ENCODE measurements at places on chromosomes 7 and 10.
A peak's percentile ranks its signal among the peaks of the same experiment; 100 is the strongest.

DNA sequence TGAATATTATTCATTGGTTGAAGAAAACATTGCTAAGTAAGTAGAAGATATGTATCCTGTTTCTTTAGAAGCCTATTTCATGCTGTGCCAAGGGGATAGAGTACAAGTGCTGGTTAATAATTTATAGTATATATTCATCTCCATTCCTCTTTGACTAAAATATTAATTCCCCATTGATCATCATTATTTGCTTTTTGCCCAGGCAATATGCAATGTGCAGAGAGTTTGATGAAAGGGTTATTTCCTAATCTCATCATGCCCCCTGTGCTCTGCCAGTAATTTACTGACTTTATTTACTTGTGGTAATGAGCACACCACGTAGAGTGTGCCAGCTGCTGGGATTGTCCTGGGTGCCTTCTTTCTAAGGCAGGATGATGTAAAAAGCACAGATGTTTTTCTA is 180.9 kb downstream of the REEP3 start:
- DNase-seq: no peak

- peak; percentile 31 for DNase-seq
These were observed 167.7 kb upstream of the MKLN1 start for GRCh38 chr7:131159961-131160361.

GRCh38 chr10:24849501-24850299 is 102.7 kb downstream of the PRTFDC1 start:
- DNase-seq: peak; percentile 14

- no peak for DNase-seq
These were observed 67.3 kb upstream of the SHH start for GRCh38 chr7:155879592-155879991.

DNA sequence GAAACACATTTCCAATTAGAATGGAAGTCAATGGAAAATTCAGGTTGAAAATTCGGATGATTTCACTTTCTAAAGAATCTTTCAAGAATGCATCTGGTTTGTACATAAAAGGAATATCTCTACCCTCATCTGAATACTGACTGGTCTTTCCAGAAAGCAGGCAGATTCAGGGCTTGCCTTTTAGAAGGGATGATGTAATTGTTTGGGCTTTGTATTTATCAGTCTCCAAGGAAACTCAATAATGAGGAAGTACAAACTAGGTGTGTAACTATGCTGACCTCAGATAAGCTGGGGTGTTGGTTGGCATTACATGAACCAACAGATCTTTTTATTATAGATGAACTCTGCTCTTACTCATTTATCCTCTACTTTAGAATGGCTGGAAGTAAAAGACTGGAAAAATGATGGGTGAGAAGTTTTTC is 24.1 kb downstream of the PDLIM1 start:
- DNase-seq: peak; percentile 98

DNA sequence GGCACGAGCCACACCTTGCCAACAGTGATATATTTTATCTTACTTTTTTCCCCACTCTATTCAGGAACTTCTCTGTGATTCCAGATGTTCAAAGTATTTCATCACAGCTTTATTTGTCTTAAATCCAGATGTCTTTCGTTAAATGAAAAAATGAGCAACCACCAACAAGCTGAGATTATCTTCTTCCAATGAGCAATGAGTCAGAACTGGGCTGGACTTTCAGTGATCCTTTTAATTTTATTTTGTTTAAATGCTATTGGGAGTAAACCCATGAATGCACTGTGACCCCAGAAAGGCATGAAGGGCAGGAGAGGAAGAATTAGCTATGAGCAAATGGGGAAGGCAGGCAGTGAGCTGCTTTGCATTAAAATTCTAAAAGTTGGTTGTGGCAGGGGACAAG is 77.6 kb upstream of the IMMP2L start:
- no peak for DNase-seq

- DNase-seq: no peak
These were observed 72.7 kb downstream of the RGS10 start for GRCh38 chr10:119469846-119470245.

DNA sequence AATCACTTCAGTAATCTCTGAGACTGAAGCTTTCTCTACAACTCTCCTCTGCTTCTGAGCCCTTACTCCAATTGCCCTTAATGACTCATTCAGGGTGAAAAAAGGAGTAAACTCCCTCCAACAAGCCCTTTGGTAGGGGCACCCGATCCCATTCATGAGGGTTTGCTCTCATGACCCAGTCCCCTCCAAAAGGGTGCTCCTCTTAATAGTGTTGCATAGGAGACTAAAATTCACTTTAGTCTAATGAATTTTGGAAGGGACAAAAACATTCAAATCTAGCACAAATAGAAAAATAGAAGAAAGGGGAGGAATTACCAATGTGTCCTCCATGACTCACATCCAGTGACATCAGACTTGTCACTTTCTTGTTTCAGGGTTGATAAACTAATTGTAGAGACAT is 66.2 kb upstream of the CCNY start:
- DNase-seq: no peak

DNA sequence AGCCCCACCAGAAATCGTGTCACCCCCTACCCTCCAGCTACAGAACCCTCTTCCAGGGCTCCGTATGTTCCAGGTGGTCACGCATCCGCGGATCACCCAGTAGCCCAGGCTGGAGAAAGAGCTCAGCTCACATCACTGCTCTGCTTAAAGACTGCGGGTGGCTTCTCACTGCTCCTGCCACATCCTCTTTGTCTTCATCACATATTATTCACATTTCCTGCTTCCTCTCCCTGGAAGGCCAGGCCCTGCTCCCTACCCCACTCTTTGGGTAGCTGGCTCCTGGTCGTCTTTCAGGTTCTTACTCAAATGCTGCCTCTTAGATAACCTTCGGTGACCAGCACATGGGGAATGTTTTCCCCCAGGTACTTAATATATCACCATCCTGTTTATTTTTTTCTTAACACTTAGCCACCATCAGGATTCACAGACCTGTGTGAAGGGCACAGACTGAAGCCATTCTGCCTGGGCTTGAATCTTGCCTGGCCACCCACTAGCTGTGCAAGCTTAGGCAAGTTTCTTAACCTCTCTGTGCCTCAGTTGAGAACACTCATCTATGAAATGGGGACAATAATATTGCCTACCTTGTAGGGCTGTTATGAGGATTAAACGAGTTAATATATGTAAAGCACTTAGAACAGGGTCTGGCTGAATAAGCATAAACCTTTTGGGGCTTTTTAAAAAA is 307.8 kb downstream of the PRPF18 start:
- peak; percentile 73 for DNase-seq

GRCh38 chr7:151299530-151299929 is 42.1 kb upstream of the NUB1 start:
- DNase-seq: no peak

DNA sequence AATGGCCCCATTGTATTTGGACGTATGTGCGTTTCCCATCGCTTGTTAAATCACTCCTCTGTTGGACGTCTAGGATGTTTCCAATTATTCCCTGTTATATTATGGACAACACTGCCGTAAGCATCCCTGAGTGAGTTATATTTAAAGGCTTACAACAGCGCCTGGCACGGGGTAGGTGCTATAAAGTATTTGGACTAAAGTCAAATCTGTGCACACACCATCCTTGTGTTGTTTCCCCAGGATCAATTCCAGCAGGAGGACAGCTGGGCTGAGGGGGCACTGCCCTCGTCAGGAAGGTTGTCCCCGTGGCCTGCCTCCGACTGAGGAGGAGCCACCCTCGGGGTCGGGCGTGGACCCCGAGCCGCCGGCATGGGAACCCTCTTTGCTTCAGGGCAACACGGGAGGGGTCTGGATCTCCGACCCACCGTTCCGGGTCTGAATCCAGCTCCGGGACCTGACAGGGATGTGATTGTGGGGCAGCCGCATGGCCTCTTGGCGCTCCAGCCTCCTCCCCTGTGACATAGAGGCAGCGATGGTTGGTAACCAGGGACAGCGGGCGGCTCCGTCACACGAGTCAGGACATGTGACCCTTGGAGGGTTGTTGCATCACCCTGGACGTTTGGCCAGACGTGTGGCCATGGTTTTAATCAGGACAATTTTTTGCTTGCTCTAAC is 1.5 kb upstream of the JAKMIP3 start:
- DNase-seq: no peak

GRCh38 chr7:48045195-48045765 is 9.9 kb downstream of the C7orf57 start:
- DNase-seq: no peak

DNA sequence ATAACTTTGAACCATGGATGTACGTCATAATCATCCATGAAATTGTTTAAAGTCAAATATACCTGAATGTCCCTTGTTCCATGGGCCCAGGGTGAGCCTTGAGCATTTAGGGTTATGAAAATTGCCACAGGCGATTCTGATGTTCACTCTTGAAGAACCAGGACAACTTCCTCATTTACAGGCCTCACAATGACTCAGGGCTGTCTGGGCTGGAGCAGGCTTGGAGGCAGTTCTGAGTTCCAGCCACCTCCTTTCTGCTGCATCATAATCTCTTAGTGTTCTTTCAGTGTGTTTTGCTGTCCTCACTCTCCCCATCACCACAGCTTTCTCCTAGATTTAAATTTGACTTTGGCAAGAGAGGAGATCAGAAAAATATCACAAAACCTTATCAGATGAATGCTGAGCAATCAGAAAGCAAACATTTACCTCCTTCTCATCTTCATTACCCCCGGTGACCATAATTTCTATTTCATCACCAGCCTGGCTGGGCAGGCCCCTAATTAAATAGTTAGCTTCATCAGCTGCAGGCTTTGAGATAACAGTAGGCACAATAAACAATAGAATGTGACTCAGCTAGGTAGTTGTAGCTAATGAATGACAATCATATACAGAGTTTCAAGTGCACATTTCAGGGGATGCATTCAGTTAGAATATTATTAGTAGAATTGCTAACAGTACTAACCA is 571.0 kb downstream of the SH2D4B start:
- peak; percentile 54 for DNase-seq

DNA sequence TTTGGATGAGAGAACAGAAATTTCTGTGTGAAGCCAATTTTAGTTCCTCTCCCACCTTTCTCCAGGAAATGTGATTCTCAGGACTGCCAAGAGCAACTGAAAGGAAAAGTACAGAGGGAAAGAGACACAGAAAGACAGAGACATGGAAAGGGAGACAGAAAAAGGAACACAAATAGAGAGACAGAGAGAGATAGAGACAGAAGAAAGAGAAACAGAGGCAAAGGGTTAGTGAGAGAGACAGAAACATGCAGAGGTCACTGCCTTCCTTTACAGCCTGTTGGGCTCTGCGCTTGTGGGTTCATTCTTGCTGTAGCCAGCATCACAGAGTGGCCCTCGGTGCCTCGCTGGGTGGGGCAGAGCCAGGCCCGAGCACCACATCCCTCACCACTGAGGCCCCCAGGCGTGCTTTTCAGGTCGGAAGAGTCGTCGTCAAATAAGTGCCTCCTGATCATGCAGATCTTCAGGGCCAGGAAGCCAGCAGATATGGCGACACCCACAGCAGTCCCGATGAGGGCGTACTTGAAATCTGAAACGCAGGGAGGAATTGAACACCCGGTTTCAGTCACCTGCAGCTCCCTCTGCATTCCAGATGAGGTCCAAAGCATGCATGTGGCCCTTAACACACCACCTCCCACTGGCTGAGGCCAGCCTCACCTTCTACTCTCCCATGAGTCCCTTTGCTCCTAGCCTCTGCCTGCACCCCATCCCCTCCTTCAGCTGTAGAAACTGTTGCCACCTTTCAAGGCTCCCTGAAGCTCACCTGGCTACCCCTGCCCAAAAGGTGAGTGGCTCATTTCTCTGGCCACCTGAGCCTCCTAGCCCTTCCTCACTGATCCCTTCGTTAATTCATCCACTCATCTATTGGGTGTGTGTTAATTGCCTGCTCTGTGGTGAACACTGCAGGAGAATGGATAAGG is 21.4 kb downstream of the TMEM273 start:
- DNase-seq: no peak

DNA sequence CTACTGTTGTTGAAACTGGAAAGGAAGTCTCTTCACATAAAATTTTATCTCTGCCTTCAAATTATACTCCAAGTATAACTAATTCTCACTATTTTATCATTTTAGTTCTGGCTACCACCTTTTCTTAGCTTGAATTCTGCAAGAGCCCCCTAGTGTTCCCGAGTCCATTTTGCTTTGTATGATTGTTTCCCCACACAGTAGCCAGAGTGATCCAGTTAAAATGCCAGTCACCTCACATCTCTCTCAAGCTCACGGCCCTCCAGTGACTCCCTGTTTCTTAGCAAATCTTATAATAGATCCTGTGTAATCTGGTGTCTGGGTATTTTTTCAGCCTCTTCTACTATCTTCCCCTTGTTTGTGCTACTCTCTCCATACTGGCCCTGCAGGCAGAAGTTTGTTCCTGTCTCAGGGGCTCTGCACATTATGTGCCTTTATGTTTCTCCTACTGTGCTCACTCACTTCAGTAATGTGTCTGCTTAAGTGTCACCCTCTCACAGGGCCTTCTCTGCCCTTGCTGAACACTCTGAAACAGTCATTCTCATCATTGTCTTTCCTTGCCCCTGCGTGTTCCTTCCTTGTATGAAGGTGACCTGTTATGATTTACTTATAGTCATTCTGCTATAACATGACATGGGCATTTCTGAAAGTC is 8.9 kb downstream of the WAC start:
- no peak for DNase-seq

DNA sequence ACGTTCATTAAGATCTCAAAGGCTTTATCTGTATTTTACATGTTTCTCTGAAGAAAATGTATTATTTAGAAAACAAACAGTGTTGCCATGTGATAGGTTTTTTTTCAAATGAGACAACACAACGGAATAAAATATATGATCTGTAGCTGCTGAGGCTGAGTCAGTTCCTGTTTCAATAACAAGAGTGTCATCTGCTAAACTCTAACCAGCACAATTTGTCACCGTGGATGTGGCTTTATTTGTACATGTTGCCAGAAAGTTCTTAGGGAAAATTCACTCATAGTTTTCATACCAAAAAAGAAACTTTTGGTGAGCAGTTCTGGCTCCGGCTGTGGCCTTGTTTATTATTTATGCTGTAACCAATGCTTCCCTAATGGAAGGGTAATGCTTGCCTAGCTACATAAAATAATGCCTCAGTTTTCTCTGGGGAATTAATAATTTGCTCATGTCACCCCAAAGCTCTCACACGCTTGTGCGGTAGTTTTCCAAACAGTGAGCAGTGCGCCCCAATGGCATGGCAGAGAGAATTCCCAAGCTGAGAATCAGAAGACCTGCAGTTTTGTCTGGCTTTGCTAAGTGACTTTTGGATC is 20.3 kb upstream of the KLF6 start:
- DNase-seq: peak; percentile 98

DNA sequence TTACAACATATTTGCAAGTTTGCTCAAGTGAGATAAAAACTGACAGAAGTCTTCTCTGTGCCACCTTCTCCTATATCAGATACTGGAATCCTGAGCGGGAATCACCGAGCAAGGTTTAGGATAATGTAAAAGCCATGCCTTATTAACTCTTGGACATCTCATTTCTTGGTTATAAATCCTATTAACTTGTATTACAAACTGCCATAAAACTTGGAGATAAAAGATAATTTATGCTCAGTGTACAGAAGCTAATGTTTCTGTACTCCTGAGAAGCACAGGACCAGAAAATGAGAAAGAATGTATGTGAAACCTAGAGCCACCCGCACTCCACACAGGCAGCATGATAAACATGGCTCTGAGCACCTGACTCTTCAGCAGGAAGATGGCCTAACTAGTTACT is 181.2 kb upstream of the NOBOX start:
- no peak for DNase-seq
